ENCODE measurements at places on chromosomes 2 and 18.

- no peak for DNase-seq
Measured at GRCh38 chr18:59655676-59656075, 41.5 kb downstream of the CCBE1 start.

DNA sequence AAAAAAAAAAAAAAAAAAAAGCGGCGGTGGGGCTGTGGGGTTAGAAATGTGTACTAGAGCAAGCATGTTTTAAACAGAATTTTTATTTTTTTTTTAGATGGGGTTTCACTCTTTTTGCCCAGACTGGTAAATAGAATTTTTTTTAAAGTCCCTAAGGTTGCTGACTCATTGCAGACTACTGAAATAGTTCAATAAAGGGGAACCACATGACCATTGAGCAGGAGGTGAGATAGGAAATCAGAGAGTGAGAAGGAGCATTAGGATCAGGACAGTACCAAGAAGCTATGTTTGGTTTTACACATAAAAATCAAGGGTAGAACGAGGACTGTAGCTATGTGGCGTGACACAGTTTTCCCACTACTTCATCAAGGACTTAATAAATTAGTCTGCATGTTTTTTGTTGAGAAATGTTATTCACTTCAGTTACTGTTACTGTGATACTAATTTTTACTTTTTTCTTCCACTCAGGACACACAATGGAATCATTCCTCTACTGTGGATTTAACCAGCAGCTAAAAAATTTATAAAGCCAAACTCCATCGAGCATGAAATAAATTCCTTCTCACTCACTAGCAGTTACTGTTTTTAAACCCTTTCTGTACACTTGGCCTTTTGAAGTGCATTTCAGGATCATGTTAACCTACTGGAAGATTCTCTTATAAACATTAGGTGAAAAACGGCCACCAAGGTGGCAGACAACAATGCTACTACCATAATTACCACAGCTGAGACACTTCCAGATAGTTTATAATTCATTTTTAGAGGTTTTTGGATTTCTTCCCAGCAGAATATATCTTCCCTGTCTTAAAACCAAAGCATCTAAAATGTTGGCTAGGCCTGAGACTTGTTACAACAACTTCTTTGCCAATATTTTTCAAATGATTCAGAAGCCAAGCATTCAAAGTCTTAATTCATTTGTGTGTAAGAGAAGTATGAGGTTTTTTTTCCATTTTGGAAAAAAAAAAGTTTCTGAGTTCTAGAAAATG lies 33.2 kb downstream of the LAMA1 start:
- DNase-seq: no peak

- DNase-seq: no peak
Measured at GRCh38 chr2:233021771-233022170, 8.7 kb upstream of the NGEF start.

DNA sequence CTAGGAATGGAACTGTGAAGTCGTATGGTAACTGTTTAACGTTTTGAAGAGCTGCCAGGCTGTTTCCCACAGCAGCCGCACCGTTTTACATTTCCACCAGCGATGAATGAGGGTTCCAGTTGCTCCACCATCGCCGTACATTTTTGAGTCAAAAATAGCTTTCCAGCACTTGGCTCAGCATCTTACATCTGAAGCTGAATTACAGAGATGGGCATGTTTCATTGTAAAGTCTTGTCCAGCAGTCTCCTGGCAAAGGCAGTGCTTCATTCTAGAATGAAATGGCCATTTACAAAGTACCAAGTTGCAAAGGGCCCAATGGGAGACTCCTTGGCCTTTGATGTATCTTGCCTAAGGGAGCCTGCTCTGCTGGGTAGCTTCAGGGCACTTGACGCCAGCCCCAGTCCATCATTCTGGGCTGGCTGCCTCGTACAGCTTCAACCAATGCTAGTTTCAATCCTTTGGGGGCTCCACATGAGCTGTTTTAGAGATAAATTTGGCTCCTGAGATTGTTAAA lies 45.1 kb downstream of the ATIC start:
- no peak for DNase-seq

GRCh38 chr2:193843675-193844074 lies 1648.9 kb upstream of the TMEFF2 start:
- DNase-seq: no peak

DNA sequence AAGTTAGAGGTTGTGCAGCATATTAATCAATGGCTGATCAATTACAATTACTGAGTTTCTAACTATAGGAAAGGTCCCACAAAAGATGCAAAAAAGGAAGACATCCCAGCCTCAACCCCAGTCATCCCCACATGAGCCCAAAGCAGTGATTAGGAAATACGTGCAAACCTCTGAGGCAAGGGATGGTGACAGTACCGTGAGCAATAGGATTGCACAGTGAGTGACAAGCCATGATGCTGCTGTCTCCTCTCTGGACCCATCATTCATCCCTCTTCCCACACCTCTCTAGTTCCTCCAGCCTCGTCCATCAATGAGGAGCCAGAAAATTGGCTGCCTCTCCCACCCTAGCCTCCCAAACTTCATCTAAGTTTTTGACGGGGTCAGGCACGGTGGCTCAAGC lies 4.0 kb upstream of the SLC11A1 start:
- no peak for DNase-seq

- no peak for DNase-seq
Measured at GRCh38 chr18:57951999-57952774, 91.8 kb upstream of the NEDD4L start.

- DNase-seq: no peak
Measured at GRCh38 chr2:15694589-15694986, 102.9 kb downstream of the DDX1 start.

DNA sequence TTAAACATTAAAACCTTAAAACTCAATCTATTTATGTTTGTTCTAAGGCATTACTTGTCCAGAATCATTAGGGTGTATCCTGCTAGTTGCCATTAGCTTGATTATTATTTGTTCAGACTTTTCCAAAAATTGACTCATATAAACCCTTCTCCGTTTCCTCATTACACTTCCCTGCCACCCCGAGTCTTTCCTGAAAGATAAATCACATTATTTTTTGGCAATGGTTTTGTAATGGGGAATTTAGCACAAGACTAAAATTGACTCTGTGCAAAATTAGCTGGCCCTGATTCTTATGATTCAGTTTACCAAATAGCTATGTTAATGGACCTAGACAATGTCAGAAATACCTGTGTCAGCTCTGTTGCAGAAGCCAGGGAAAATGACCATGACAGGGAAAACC lies 112.2 kb upstream of the NT5C1B start:
- DNase-seq: no peak
